ENCODE measurements at places on chromosomes 6 and 20.

DNA sequence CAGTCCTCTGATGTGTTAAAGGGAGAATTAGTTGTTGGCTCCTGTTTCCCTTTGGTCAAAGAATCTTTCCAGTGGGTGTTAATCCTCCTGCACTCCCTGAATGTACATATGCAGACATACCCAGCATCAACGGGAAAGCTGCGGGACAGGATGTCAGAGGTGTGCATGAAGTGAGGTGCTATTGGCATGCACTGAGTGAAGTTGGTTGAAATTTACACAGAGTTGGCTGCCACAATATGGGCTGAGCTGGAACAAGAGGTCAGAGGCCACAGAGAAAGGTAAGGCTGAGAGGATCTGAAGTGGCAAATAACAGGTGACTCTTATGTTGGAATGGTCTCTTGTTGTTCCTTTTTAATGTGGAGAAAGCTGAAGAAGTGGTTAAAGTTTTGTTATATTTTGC is 82.7 kb upstream of the AKIRIN2 start:
- no peak for DNase-seq

GRCh38 chr20:35120012-35120701 is 27.0 kb downstream of the EDEM2 start:
- DNase-seq: peak; percentile 94

DNA sequence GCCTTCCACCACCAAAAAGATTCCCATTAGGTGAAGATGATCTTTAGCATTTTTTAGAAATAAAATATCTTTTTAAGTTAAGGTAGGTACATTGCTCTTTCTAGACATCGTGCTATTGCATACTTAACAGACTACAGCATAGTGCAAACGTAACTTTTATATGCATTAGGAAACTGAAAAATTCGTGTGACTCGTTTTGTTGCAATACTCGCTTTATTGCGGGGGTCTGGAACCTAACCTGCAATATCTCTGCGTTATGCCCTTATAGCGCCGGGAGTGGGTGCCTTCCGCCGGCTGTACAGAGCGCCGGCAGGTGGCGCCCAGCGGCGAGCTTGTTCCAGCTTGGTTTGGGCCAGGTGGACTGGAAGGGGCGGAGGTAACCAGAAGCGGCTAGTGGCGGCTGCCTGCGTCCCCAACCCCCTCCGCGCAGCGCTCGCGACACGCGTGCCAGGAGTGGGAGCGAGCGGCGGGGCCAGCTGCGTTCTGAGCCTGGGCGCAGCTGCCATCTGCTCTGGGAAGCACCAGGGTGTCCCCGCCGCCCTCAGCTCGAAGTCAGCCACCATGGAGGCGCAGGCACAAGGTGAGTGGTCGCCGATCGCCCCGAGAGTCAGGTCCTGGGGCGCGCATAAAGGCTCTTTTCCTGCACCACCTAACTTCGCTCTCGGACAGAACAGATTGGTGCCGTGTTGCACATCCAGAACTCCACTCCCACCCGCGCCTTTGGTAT is at the start of gene TPD52L1:
TSS of gene TPD52L1 (plus strand) at position 383 of the 727 bp plus-strand sequence. CDS start at position 562, 179 bp downstream.
- peak; percentile 28 for DNase-seq

GRCh38 chr6:153966001-153966400 is 73.0 kb upstream of the OPRM1 start:
- DNase-seq: no peak

GRCh38 chr6:135796643-135797305 is 54.7 kb upstream of the PDE7B start:
- no peak for DNase-seq

- no peak for DNase-seq
Measured at GRCh38 chr6:145587334-145587733, 148.0 kb downstream of the EPM2A start.

DNA sequence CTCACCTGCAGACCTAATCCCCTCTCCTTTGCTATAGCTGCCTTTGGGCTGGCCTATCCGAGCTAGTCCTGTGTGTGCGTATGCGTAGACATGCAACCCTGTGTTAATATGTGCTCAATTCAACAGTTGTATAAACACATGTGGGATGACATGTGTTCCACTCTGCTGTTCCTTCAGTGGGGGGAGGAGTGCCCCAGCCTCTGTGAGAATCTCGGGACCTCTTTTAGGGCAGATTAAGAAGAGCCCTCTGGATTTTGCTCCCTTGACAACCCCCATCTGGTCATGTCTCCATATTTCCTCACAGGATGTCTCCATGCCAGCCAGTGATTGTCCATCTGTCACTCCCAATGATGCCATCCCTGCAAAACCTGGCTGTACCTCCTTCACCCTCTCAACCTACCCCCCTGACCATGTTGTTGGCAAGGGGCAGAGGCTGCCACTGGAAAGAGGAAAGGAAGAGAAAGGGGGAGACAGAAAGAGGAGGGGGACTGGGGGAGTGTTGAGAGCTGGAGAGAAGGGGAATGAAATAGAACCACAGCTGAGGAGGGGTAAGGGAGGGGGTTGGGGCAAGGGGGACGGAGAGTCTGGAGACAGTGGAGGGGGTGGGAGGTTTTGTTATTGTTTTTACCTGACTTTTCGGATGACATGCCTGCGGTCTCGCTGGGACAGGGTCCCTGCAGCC is 417 bp downstream of the PRRT1 start:
- DNase-seq: no peak

GRCh38 chr6:152575621-152576150 is 61.5 kb downstream of the SYNE1 start:
- DNase-seq: peak; percentile 74

DNA sequence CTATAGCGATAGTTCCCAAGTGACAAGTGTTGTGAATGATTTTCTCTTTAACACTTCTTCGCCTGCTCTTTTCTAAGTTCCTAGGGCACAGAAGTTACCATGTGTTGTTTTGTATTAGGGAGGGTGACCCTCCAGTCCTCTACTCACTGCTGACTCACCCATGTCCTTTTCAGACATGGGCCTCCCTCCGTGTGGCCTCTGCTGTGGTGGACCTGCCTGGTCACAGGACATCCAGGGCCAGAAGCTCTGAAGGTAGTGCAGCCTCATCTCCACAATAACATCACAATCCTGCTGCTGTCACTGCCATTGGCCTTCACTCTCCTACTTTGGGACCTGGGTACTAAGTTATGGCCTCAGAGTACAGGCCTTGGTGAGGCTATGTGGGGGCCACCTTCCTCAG is 87.1 kb upstream of the TNFAIP3 start:
- DNase-seq: no peak

GRCh38 chr6:133705731-133706130 is 183.2 kb upstream of the TCF21 start:
- no peak for DNase-seq

- no peak for DNase-seq
Measured at GRCh38 chr6:16533210-16533609, 228.1 kb downstream of the ATXN1 start.

- DNase-seq: peak; percentile 99
Measured at GRCh38 chr6:31356946-31357466, at the start of gene HLA-B. Gene HLA-B, minus strand, starts transcription at chr6:31357179. Its CDS starts 21 bp downstream, at chr6:31357158.

GRCh38 chr6:35359346-35359743 is 17.0 kb downstream of the PPARD start:
- no peak for DNase-seq

All from inflammatory macrophage (primary cell).